ENCODE measurements at places on chromosomes 4 and X.

GRCh38 chr4:108311313-108311712 is 142.6 kb upstream of the LEF1 start:
- DNase-seq: no peak

- no peak for DNase-seq
Observed at GRCh38 chr4:139167774-139168444, 9.1 kb downstream of the ELF2 start.

DNA sequence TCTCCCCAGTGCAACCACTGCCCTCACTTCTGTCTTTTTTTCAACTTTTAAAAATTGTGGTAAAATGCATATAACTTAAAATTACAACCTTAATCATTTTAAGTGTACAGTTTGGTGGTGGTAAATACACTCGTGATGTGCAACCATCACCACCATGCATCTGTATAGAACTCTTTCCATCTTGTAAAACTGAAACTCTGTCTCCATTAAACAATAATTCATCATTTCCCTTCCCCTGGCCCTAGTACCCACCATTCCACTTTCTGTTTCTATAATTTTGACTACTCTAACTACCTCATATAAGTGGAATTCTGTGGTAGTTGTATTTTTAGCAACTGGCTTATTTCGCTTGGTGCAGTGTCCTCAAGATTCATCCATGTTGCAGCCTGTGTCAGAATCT is 6.8 kb upstream of the CTBP1 start:
- DNase-seq: no peak

DNA sequence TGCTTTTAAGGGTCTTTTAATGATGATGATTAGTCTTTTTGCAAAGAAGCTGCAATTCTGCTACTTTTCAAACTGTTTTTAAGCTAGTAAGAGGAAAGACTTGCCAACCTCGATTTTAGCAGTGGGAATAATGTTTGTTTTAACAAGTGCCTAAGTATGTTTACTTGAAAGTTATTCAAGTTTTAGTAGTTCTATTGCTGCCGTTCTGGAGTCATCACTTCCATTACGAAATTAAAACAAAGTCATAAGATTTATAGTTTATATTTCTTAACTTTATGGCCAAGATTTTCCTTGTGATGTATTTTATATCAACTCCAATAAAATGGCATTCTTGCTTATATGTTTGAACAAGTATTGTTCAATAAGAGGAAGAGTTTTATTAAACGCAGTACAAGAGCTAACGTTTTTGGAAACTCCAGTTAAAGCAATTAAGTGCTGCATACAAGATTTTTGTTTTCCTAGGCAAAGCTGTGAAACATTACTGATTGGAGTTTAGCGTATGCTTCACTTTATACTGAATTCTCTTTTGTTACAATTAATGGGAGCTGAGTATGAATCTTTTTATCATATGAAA is 211.3 kb downstream of the TENM3 start:
- no peak for DNase-seq

DNA sequence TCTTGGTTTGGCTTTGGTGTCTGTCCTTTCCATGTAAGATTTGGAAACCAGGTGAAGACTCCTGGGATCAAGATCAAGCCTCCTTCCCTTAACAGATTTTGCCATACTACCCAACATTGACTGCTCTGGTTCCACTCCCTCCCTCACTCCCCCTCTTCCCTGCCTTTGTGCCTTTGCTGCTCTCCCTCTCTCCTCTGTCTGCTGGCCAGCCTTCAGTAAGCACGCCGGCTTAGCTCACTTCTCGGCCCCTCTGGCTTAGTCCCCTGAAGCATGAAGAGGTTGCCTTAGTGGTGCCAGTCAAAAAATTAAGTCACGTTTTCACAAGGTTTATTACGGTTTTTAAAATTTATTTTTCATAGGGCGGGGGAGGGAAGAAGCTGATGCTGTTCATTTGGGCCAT is 6.0 kb downstream of the GRIA3 start:
- no peak for DNase-seq

DNA sequence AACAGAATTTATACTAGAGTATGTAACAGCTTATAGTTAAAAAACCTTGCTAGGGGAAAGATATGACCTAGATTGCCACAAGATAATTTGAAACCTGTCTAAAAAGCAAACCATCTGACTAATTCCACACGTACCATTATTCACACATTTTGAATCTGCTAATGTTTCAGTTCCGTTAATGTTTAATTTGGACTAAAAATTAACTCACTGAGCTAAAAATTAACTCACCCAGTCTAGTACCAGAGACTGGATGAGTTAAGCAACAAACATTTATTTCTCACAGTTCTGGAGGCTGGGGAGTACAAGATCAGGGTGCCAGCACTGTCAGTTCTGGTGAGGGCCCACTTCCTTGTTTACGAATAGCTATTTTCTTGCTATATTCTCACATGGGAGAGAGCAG is 231.5 kb upstream of the DIAPH2 start:
- no peak for DNase-seq

DNA sequence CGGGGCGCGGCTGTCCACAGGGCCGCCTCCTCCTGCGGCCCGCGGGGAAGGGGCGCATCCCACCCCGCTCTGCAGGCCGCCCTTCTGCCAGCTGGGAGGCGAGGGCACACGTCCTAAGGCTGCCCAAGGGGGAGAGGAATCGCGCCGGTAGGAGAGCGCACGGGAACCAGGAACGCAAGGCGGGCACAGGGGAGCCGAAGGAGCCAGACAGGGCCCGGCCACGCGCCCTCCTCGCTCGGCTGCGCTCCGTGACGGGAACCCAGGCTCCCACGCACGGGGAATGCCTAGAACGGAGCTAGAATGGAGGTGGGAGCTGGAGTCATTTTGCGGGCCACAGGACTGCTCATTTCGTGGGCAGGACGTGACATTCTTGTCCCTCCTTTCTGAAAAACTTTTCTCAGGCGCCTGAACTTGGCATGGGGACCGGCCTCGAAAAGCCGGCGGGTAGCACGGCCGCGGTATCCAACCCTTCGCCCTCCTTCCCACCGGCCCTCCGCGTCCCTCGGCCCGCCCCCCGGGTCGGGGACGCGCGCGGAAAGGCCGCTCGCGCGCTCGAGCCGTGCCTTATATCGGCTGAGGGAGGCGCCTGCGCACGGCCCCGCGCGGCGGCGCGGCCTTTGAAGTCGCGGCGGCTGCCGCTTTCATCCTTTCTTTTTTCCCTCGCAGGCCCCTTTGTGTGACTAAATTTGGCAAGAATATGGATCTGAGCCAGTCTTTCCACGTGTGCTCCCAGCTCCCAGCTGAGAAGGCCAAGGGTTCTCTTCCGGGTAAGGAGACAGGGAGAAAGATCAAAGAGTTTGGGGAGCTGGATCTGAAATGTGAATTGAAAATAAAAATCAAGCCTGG is 4.2 kb upstream of the LEF1 start:
- DNase-seq: no peak

DNA sequence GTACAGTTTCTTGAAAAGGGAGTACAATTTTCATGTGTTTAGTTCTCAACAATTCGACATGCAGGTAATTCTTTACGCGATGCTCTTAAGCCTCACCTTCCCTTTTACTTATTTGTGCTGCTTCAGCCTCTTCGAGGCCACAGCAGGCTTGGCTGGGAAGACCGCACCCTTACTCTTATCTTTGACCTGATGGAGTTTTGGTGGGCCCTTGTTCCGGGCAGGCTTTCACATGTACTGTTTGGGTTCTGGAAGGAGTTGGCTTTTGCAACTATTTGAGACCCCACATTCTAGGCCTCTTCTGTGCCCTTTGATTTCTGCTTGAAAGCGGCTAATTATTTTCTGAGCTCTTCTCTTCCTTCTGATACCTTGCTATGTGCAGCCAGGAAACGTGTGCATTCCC is 60.2 kb downstream of the FAM193A start:
- DNase-seq: no peak

DNA sequence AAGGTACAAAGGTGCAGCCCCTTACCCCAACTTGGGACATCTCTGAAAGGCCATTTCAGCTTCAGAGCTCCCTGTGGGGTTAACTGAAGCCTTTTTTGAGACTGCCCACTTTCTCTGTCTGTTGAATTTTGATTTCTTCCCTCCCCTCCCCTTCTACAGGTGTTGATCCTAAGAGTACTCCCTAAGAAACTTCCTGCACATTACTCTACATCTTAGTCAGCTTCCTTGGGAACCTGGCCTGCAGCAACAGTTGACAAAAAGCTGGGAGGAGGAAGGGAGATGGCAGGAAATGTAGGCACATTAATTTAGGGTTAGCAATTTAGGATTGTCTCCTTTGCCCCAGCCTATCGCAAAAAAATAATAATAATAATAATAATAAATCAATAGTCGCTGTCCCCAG is 1.2 kb upstream of the IDS start:
- no peak for DNase-seq

GRCh38 chrX:250965-251364 is 30.2 kb upstream of the PLCXD1 start:
- DNase-seq: no peak

GRCh38 chr4:144291164-144291563 is 150.6 kb upstream of the GYPA start:
- no peak for DNase-seq

DNA sequence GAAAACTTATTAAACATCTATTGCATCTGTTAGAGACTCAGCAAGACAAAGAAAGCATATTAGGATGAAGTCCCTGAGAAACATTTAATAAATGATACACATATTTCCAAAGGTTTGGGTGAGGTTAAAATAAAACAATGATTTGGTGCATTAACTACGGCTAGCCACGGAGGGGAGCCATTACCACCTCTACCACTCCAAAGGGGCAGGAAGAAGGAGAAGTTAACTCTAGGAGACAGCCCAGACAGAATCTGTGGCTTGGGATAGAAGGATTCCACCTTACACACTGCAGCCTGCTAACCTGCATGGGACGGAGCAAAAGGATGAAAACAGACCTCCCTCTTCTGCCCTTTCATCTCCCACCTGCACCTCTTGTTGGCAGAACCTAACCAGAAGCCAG is 189.1 kb upstream of the C1QTNF7 start:
- DNase-seq: no peak

GRCh38 chr4:110533590-110533910 is 57.6 kb downstream of the ENPEP start:
- DNase-seq: no peak

- DNase-seq: no peak
Observed at GRCh38 chrX:13808293-13808692, 8.6 kb downstream of the GPM6B start.

- DNase-seq: no peak
Observed at GRCh38 chr4:169756971-169757574, 671 bp downstream of the HPF1 start.

DNA sequence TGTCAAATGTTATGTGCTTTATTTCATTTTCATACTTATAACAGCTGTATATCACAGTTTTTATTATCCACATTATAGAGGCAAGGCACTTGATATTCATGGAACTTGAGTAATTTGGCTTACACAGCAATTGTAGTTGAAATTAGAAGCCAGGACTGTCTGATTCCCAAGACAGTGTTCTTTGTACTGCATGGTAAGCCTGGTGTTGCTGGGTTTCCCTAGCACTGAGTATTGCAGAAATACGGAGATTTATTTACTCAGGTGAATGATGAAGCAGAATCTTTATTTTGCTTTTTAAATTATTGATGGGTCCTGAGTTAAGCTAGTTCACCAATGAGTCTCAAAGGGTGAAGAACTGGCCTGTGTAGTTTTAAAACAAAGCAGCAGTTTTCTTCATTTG is 70.0 kb downstream of the UGT8 start:
- DNase-seq: no peak

DNA sequence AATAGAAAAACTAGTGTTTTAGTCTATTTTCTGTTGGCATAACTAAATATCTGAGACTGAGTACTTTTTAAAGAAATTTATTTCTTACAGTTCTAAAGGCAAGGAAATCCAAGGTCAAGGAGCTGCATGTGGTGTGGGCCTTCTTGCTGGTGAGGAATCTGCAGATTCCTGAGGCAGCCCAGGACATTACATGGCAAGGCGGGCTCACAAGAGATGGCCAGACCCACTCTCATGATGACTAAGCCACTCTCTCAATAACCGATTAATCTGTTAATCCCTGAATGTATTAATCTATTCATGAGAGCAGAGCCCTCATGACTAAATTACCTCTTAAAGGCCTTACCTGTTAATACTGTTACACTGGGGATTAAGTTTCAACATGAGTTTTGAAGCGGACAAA is 340.8 kb downstream of the GRXCR1 start:
- no peak for DNase-seq

DNA sequence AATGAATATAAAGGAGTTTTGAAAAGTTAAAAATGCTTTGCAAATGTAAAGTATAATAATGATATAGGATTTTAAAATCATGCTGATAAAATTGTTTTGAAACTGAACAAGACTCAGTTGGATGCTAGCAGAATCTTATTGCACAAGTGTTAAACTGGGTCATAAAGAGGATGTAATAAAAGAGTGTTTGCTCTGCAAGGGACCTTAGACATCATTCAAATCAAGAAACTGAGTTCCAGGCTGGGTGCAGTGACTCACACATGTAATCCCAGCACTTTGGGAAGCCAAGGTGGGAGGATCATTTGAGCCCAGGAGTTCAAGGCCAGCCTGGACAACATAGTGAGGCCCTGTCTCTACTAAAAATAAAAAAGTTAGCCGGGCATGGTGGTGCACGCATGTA is 27.5 kb upstream of the DUSP21 start:
- no peak for DNase-seq

DNA sequence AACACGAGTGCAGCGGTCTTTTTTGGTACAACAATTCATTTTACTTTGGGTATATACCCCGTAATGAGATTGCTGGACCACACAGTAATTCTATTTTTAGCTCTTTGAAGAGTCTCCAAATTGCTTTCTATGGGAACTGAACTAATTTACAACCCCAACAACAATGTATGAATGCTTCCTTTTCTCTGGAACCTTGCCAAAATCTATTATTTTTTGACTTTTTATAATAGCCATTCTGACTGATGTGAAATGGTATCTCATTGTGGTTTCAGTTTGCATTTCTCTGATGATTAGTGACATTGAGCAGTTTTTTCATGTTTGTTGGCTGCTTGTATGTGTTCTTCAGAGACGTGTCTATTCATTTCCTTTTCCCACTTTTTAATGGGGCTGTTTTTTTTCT is 240.8 kb downstream of the STK32B start:
- no peak for DNase-seq

DNA sequence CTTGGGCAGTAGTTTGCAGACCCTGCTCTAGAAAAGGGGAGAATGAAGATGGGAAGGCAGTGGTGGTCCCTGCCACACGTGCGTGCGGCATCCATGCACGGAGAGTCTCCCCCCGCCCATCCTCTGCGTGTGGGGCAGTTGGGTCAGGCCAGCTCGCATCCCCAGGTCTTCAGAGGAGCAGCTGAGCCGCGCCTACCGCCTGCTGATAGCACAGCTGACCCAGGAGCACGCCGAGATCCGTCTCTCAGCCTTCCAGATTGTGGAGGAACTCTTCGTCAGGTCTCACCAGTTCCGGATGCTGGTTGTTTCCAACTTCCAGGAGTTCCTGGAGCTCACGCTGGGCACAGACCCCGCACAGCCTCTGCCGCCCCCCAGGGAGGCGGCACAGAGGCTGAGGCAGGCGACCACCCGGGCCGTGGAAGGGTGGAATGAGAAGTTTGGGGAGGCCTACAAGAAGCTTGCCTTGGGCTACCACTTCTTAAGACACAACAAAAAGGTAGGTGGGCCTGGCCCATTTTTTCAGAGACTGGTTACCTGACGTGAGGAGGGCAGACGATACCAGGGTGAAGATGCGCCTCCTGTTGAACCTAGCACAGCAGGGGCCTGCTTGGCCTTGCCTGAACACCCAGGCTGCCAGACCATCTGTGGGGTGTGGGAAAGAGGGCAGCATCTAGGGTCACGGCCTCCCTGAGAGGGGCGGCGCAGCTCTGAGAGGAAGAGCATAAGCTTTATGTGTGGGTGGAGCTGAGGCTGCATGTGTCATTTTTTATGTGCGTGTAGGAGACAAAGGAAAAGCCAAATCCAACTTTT is 2.6 kb downstream of the UVSSA start:
- no peak for DNase-seq

- no peak for DNase-seq
Observed at GRCh38 chr4:142339053-142339452, 507.0 kb downstream of the INPP4B start.

Data from stimulated activated CD8-positive, alpha-beta memory T cell treated with anti-CD3 and anti-CD28 coated beads, Interleukin-4, amount 100 ng/mL, for 1 hour (primary cell).